Activated naive CD4-positive, alpha-beta T cell treated with anti-CD3 and anti-CD28 coated beads, Interleukin-2, amount 10 ng/mL, durations not matched to agents 7 days and 5 days (primary cell): ENCODE measurements at places on chromosomes 4 and X.
A peak's percentile ranks its signal among the peaks of the same experiment; 100 is the strongest.

GRCh38 chr4:5066101-5066500 lies 14.8 kb downstream of the STK32B start:
- no peak for DNase-seq

DNA sequence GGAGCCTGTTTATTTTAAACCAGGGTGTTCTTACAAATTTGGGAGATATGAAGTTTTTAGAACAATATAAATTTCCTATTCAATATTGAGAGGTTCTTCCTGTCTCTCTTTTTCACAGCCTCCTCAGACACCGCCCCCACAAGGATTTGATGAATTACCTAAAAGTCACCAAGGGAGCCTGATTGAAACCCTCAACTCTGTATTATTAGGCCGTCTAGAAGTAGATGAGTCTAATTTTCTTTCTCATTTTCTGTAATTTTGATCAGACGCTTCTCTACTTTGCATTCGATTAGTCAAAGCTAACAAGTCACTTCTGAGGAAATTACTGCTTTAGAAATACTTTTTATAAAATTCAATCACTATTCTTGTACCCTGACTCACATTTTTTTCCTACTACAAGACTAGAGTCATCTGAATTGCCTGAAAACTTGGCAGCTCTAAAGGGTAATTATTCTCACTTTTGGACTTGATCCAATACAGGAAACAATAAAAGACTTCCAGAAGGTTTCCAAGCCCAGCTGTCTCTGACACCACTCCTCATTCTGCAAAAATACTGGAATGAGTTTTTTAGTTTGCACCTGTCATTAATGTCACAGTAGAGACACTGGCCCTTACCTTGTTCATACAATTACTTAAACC lies 111.2 kb downstream of the ELOVL6 start:
- no peak for DNase-seq

DNA sequence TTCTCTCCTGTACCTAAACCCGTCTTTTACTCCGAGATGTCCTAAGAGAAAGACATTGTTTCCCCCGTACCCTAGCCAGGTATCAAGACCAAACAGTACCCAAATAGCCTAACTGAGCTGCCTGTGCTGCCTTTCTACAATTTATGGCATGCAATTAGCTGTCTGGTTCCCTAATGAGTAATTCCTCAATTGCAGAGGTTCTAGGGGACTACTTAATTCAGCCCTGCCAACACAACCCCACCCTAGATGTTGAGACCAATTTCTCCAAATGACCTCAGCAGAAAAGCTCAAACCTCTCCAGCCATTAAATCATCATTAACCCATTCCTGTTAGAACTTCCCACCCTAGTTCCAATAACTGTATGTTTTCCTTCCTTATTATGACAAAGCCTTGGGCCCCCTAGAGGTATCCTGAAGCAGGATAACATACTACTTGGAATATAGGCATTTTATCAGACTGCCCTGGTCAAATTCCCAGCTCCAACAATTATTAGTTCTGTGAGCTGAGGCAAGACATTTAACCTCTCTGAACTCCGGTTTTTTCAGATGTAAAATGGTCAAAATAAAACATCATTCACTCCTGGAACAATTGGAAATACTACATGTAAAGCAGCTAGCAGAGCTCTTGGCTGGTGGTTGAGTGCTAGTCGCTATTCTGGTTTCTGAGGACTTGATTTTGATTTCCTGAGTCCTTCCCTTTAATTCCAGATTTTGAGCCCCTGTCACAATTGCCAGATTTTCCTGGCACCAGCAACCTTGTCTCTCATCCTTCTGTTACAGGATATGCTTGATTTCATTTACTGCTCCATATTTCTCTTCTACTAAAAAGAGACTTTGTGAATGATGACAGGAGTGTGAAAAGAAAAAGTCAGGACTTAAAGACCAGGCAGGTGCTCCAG lies 244.6 kb upstream of the TENM3 start:
- no peak for DNase-seq

GRCh38 chr4:81307991-81308390 lies 93.0 kb upstream of the PRKG2 start:
- no peak for DNase-seq

DNA sequence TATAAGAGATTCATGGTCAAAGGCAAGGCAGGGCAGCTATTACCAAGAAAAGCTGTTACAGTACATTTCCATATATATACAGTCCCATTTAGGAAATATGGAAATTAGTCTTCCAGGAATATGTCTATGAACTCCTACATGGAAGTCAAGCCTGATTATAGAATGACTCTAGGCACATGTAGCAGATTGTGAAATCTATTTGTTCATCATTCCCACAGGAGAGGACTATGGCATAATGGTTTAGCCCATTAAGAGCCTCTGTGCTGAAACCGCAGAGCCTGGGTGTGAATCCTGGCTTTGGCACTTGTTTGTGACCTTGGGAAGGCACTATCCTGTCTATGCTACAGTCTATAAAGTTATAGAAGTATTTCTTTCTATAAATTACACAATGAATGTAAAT lies 764.8 kb downstream of the RAPGEF2 start:
- DNase-seq = no peak

- no peak for DNase-seq
Observed at GRCh38 chr4:98919996-98920395, 8.9 kb downstream of the EIF4E start.

DNA sequence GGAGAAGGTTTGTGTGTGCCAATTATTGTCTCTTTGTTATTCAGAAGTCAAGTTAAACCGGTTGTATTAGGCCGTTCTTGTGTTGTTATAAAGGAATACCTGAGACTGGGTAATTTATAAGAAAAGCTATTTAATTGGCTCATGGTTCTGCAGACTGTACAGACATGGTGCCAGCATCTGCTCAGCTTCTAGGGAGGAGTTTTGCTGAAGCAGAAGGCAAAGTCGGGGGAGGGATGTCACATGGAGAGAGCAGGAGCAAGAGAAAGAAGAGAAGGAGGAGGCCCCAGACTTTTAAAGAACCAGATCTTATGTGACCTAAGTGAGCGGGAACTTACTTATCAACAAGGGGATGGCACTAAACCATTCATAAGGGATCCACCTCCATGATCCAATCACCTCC lies 349.3 kb upstream of the PCDH18 start:
- DNase-seq = no peak

DNA sequence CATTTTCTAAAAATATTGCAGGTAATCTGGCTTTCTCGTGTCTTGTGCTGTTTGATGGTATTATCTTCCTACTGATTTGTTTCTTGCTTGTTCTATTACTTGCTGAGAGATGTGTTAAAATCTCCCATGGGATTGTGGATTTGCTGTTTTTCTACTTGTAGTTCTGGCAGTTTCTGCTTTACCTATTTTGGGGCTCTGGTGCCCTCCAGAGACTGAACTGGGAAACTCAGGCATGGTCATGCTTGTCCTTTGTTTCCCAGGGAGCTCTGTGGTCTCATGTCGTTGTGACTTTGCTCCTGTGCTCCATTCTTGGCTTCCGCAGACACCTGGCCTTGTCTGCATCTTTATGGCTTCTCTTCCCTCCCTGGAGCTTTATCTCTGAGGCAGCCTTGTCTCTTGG lies 39.5 kb downstream of the NSD2 start:
- peak; percentile 58 for DNase-seq

DNA sequence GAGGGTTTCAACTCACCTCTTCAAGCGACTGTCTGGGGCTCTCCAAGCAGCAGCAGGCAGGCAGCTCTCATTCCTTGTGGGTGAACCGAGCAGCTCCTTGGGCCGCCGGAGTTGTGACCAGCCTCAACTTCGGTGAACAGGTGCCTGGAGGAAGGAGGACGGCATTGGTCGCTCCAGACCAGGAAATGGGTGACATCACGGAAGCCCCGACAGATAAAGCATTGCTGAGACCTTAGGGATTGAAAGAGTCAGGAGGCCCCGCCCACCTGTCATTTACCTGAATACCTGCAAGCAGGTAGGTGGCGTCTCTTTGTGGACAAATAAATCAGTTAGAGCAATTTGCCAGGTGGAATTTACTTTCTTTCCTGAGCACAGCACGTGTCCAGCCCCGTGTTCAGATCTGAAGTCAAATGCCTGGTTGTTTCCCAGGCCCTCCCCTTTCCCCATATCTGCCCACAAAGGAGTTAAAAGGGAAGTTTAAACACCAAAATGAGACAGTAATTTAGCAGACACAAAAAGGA lies at the start of gene LNX1:
Gene LNX1, minus strand, starts transcription at position 115 of the 521 bp plus-strand sequence. CDS start 17,484 bp downstream, outside the sequence.
- no peak for DNase-seq

- DNase-seq = peak; percentile 43
Observed at GRCh38 chr4:7073526-7074390, 5.9 kb upstream of the GRPEL1 start.

- DNase-seq = no peak
Observed at GRCh38 chrX:70046978-70047377, 2.8 kb downstream of the AWAT2 start.

GRCh38 chr4:152956650-152957436 lies 20.7 kb downstream of the FHDC1 start:
- DNase-seq = no peak

GRCh38 chrX:87299563-87300160 lies 217.9 kb upstream of the KLHL4 start:
- DNase-seq = no peak

DNA sequence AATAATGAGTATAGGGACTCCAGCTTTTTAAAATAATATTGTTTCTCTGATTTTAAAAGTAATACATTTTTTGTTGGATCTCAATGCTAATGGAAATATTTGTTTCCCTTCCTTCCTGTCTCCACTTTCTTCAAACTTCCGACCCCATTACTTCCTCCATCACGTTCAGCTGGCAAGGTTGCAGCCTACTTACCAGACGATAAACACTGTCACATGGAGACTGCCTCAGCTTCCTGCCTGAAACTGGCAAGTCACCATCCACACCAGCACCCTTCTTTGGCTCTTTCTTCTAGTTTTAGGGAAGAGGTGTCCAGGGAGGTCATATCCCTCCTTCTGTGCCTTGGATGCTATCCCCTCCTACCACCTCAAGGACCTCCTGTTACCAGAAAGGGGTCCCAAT lies 3.4 kb upstream of the INTU start:
- DNase-seq = no peak

DNA sequence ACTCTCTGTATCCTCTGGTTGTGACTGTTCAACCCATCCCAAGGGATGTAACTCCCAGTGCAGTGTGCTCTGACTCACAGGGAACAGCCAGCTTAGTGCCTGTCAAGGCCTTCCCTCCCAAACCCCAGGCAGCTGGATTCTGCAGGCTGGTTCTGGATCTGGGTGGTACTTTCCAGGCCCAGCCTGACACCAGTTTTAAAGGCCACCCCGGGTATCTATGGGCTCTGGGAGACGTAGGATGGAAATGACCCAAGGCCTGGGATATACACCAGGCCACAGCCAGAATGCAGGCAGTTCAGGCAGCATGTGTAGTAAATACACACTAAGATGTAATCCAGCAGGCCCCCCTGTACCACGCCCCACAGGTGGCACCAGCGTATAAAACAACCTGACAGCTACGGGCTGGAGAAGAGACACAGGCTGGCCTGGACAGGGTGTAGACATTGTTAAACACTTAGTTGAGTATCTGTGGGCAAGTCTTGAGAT lies 64.2 kb downstream of the SPINK2 start:
- peak; percentile 56 for DNase-seq

GRCh38 chr4:677431-678293 lies 3.3 kb downstream of the MYL5 start:
- no peak for DNase-seq

GRCh38 chr4:176193126-176193525 lies 2.3 kb downstream of the SPATA4 start:
- no peak for DNase-seq

DNA sequence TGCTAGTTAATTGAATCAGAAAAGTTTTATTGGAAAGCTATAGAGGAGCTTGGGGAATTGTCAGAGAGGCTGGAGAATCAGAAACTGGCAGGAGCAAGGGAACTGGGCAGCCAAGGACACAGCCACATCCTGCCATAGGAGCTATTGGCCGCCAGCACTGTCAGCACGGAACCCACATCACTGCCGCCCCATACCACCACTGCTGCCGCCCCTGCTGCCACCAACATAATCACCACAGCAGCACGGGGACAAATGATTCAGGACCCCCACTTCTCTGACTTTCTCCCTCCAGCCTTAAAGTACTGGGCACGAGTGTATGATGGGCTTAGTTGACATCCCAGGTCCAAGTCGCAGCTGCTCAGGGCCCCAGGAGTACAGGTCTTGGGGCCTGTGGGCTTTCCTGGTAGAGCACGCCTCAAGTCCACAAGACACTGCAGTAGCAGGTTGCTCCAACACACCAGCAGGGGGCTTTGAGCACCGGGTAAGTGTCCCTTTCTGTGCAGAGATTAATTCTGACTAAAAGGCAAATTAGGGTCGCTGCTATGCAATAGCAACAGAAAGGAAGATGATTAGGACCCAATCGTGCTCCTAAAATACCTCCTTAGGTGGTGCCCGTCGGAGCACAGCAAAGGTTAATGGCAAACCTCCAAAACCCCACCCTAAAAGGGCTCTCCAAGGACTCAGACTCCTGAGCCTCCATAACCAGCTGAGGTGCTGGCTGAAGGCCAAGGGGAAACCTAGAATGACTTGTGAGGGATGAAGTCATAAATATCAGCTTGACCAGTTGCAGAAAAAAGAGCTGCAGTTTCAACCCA lies 6.9 kb downstream of the PJA1 start:
- peak; percentile 46 for DNase-seq
